ENCODE measurements at places on chromosomes 4 and X.

GRCh38 chr4:180542445-180543100 lies 1700.6 kb upstream of the TENM3 start:
- DNase-seq = no peak

DNA sequence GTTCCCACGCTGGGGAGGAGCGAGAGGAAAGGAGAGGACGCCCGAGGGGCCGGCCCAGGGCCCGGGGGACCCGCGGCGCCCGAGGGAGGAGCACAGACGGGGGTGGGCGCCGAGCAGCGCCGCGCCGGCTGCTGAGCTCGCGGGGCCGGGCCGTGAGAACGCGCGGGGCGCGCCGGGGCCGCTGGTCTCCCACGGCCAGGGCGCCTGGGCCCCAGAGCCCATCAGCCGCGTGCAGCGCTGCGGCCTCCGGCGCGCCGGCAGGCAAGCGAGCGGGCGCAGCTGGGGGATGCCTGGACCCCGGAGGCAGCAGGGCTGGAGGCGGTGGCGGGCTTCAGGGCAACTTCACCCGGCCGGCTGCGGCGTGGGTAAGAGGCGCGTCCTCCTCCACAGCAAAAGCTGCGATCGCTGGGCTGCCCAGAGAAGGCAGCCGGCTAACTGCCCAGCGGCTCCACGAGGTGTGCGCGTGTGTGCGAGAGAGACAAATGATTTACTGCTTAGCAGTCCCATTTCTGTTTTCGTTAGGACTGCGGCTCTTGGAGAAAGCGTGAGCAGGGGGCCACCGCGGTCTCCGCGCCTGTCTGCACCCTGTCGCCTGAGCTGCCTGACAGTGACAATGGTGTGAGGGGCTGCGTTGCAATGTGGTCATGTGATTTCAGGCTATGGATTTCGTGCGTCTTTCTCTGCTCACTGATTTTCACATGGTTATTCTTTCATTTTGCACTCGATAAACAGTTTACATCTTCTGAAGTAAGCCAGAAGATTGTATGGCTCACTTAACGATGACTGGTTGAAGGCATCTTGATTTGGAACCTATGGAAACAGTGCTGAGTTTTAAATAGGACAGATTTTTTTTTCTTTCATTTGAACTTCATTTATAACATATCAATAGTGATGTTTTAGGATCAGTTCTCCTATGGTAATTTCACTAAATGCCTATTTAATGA lies 1.2 kb downstream of the GUCY1A1 start:
- DNase-seq = no peak

DNA sequence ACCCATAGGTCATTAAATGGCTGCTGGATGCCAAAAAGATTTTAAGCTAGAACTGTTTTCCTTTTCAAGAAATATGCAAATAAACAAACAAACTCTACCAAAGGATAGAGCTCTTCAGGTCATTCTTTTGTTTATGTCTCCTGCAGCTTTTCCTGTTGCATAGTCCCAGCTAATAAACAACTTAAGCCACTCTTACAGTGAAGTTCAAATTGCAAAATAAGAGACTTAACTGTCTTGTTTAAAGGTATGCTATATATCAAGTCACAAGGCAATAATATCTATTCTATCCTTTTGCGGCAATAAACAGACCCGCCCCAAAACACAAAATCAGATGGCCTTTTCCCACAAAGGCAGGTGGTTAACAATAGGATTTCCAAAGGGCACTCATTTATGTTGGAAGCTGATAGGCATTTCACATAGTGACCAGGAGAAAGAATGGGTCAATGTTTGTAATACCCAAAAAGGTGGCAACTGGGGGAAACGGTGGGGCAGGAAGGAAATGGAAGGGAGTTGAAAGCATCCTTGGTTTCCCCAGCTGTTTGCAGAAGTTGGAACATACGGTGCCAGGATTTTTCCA lies 15.3 kb downstream of the HAND2 start:
- DNase-seq = no peak

DNA sequence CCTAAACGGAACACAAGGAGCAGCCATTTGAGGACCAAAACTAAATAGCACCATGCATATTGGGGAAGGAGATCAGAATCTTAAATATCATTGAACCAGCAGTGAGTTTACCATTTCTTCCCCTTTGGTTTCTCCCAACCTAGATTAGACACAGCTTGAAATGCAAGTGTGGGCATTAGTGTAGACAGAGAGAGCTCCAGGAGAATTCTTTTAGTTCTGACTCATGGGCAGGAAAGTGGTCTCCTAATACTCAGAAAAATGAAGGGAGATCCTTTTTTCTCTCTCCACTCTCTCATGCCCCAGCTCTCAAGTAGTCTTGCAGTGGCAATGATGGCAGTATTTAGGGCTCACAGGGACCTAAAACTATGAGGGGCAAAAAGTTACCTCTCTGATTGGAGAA lies 567.9 kb downstream of the INPP4B start:
- no peak for DNase-seq

DNA sequence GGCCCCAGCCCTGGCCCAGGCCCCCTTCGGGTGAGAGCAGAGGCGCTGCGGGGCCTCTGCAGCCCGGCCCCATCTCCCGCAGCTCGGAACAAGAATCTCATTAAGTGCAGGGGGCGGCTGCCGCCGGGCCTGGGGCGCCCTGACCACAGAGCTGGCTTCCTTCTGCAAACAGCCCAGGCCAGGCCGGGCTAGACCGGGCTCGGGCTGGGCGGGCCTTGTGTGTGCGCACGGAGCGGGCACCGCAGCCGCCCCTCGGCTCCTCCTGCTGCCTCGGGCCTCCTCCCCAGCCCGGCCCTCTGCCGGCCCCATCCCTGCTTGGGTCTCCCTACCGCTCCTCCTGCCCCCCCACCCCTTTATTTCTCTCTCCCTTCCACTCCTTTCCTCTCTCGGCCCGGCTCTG lies 83.3 kb downstream of the EFNB1 start:
- no peak for DNase-seq

DNA sequence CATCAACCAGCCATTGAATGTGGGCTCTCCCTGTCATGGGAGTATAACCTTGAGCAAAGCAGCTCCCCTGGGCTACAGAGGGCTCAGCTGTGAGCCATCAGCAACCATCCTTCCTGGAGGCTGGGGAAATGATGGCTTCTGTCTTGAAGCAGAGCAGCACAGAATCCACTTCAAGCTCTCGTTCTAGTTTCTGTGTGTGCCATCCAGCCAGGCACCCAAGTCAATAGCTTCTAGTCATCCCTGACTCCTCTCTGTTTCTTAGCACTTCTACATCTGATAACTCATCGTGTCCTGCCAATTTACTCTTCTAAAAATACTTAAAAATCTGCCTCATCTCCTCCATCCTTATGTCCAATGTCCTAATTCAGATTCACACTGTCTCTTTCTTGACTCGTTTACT lies 42.2 kb upstream of the TSPAN5 start:
- DNase-seq = no peak

GRCh38 chrX:150314186-150314585 lies 48.9 kb upstream of the MAMLD1 start:
- DNase-seq = no peak

DNA sequence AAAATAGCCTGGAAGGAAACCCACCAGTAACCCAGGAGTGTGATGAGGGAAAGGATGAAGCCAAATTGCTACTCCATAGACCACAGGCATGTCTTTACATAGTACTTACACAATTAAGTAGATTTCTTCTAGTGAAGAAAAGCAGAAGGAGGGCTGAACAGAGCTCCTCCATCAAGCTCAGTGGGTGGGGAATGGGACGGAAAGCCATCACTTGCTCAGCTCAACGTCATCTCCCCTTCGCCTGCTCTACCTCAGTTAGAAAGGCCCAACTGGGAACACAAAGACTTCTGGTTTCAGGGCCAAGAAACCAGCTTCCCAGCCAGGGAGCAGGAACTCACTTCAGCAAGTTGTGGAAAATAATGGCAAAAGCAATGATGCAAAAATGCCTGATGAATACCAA lies 36.6 kb downstream of the ADGRG2 start:
- no peak for DNase-seq

DNA sequence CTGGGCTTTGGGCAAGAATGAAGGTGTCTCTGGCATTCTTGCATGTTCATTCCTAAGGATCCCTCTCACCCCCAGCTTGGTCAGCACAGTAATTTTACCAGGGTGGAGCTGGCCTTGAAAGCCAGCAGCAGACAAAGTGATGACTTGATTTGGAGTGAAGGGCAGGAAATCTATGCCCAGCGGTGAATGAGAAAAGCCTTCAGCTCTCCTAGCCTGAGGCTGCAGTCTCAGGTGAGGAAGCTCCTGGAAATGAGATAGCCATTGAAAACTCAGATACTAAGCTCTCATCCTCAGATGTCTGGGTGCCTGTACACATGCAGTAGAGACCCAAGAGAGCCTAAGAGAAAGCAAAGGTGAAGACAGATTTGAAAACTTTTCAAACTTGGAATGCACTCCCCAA lies 10.7 kb upstream of the UCHL1 start:
- no peak for DNase-seq

DNA sequence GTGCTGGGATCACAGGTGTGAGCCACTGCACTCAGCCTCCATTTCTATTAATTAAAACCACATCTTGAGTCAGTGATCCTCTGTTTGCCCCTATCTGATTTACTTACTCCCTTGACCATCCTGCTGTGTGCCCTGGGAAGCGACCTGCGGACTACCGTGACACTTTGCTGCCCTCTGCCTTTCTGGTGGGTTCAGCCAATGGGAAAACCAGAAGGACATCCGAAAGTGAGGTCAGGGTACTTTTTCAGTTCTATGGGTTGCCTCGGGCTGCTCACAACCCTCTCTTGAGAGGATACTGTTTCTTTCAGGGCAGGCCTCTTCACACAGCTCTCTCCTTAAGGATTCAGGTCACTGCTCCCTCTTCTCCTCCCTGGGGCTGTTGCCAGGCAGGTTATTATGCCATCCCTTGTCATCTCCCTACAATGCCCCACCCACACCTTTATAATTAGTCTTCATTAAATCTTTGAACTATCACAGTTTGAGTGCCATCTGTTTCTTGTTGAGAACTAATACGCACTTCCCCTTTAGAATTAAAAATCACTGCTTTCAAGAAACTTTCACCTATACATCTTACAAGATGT lies 21.4 kb downstream of the PLAC8 start:
- no peak for DNase-seq

DNA sequence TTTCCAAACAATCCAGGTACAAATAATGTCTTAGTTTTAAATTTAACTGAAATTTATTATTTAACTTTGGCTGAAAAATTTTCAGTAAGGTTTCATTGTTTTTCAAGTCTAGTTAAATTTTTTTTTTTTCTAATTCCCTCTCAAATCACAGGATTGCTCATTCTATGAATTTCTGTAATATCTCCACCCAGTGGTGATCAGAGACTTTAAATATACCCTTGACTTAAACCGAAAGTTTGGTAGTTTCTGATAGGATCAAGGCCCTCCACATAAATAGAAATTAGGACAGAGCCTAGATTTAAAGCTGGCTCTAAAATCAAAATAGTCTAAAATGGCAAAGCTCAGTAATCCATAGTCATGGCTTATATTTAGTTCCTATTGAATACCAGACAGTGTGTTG lies 175.4 kb downstream of the TBCK start:
- DNase-seq = no peak

GRCh38 chr4:39637221-39637585 lies 1.5 kb downstream of the SMIM14 start:
- DNase-seq = no peak

- DNase-seq = no peak
Observed at GRCh38 chr4:113695328-113696169, 66.0 kb downstream of the CAMK2D start.

DNA sequence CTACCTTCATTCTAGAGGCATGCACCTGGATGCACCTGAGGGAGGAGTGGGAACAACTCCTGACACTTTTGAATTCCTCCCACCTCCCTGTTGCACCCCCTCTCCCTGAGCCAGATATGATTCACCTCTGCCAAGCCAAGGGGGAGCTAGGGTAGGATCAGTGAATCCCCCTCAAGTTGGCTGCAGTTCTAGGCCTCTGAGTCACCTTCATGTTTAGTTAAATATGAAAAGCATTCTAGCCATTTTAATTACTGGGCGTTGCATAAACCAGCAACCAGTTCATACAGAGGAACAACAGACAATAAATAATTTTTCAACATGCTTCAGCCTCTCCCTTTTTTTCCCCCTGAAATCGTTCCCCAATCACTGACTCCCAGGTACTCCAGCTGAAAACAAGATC lies 1440.2 kb downstream of the ADGRL3 start:
- no peak for DNase-seq

DNA sequence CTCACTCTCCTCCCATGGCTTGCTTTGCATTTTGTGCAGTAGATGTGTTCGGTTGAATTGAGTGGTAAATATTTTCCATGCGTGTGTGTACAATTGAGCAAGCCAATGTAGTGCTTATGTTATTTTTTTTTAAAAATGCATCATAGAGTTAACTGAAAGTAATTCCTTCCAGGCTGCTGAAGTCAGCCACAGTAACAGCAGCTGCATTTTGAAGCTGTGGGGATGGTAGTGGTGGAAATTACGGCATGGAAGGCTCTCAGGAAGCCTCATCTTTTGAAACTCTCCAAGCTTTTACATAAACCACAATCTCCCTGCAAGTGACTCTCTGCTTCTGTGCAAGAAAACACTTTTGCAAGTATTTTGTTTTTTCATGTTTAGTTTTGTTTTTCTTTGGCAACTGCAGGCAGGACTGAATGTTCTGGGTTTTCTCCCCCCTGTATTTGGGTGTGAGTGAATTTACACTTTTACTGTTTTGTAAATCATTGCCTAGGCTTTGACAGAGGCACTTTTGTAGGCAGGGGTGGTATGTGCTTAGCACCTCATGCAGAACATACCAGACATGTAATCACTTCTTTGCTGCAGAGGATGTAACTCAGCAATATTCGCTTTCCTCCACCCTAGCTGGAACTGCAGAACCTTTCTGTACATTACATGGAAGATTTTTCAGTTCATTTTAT lies 56.2 kb downstream of the LRRC66 start:
- DNase-seq = no peak

DNA sequence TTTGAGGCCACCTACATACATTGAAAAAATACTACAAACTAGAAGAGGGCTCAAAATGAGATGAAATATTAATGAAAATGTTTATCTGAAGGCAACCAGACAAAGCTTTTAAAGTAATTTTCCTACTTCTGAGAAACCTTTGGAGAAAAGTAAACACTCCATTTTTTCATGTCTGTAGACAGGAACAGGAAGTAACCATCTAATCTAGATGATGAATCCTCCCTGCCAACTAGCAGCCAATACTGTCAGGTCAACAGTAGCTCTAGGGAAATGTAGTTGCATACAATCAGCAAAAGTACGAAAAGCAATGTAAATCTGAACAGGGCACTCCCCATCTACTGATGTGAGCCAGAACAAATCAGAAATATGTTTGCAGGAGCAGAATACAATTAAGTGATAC lies 49.0 kb downstream of the AMMECR1 start:
- no peak for DNase-seq

DNA sequence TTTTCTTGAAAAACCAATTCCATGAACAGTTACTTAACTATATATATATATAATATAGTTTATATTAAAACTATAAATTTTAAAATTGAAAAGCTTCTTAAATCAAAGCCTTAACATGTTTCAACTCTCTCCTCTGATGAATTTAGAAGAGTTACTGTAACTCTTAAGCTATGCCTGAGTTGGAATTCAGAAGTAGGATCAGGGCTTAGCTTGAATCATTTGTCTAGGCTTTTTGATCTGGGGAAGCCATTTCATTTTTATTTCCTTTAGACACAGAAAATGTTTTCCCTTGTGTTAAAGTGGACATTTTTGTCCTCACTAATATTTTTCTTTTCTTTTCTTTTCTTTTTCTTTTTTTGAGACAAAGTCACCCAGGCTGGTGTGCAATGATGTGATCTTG lies 40.4 kb upstream of the PDLIM5 start:
- no peak for DNase-seq
